Sigmoid colon (tissue), 7 donors: ENCODE measurements at places on chromosomes 3 and 15. TPM values are rescaled to one million over a fixed set of nuclear protein-coding genes. Genes with fewer than 3 reads are reported as not detected.

TTLL13 gene
- polyA plus RNA-seq, result not detected

ISLR gene
- polyA plus RNA-seq, result 16.3 TPM

AMIGO3 gene
- polyA plus RNA-seq, result 0.46 TPM

IL17RE gene
- polyA plus RNA-seq, result 12.7 TPM

C3orf49 gene
- not detected for polyA plus RNA-seq

GPR149 gene
- polyA plus RNA-seq, result not detected

TEX9 gene
- polyA plus RNA-seq, result 3.5 TPM

SYNM gene
- 9.0 TPM for polyA plus RNA-seq

SELENOT gene
- polyA plus RNA-seq, result 73.6 TPM

CD200R1 gene
- 0.92 TPM for polyA plus RNA-seq

AMOTL2 gene
- 13.8 TPM for polyA plus RNA-seq

CHRFAM7A gene
- 0.76 TPM for polyA plus RNA-seq
